Left ventricle myocardium superior (tissue), 1 donor: ENCODE measurements at places on chromosomes 6 and 20. TPM values are rescaled to one million over a fixed set of nuclear protein-coding genes. Genes with fewer than 3 reads are reported as not detected.

CDYL gene
- total RNA-seq, result 31.8 TPM

RING1 gene
- 30.1 TPM for total RNA-seq

PSORS1C1 gene
- total RNA-seq, result 1.5 TPM

TUBB2B gene
- 1.0 TPM for total RNA-seq

EEF1A2 gene
- total RNA-seq, result 1,346 TPM

RIN2 gene
- total RNA-seq, result 64.0 TPM

CDKN1A gene
- 40.0 TPM for total RNA-seq

B3GALT4 gene
- total RNA-seq, result 6.9 TPM

PRRT1 gene
- 0.27 TPM for total RNA-seq
